T-helper 17 cell (primary cell): ENCODE measurements at places on chromosomes 12 and 14. TPM values are rescaled to one million over a fixed set of nuclear protein-coding genes. Genes with fewer than 3 reads are reported as not detected.

The ETV6 gene
- total RNA-seq: 60.6 TPM

The OTX2 gene
- not detected for total RNA-seq

The TRIM9 gene
- 0.16 TPM for total RNA-seq

- no peak for DNase-seq
These were observed 62.1 kb upstream of the ESRRB start for GRCh38 chr14:76313852-76314251.

DNA sequence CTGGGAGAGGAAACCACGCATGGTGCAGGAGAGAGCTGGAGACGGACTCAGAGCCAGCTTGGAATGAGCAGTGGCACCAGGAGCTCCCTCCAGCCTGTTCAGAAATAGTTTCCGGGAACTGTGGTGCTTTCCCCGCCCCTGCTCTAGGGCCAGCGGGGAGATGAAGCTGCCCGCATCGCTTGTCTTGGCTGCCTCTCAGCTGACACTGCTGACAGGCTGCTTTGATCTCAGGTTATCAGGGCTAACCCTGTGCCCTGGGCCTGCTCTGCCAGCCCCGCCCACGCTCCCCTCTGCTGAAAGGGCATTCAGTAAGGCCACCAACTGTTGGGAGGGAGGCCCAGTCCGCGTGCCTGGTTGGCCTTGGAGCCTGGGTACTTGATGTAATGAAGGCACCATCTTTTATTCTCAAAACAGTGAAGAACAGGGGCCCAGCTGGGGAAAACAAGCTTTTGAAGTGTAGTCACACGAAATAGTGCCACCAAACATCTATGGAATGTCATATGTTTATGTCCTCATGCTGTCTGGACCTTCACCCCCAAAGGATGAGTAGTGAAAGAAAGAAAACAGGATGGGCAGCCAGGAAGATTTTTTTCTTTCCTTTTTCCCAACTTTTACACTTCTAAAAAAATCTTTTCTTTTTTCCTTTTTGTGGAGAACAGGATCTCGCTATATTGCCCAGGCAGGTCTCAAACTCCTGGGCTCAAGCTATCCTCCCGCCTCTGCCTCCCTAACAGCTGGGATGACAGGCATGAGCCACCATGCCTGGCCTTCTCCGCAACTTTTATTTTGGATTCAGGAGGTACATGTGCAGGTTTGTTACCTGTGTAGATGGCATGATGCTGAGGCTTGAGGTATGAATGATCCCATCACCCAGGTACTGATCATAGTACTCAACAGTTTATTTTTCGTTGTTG lies 115.9 kb upstream of the TBX3 start:
- no peak for DNase-seq

DNA sequence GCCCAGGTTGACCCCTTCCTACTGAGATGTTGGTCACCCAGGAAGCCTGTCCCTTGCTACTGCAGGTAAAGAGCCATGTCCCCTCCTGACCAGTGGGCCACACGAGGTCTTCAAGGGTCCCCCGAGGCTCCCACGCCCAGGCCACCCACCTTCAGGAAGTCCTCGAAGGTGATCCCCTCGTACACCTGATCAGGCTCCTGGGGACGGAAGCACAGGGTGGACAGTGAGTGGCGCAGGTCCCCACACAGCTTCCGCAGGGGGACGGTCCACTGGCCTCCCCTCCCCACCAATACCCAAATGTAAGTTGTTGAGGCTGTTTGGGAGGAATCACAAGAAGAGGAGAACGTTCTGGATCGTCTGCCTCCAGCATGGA lies 57.4 kb downstream of the TESC start:
- no peak for DNase-seq
